Stimulated activated naive CD4-positive, alpha-beta T cell (primary cell): ENCODE measurements at places on chromosomes 4 and X.

- DNase-seq: no peak
Observed at GRCh38 chrX:405149-405548, 18.4 kb upstream of the PPP2R3B start.

DNA sequence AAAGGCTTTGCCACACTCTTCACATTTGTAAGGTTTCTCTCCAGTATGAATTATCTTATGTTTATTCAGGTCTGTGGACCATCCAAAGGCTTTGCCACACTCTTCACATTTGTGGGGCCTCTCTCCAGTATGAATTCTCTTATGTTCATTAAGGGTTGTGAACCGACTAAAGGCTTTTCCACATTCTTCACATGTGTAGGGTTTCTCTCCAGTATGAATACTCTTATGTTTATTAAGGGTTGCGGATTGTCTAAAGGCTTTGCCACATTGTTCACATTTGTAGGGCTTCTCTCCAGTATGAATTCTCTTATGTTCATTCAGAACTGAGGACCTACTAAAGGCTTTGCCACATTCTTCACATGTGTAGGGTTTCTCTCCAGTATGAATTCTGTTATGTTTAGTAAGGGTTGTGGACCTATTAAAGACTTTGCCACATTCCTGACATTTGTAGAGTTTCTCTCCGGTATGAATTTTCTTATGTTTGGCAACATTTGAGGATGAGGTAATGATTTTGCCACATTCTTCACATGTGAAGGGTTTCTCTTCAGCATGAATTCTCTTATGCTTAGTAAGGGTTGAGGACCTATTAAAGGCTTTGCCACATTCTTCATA is 33.7 kb downstream of the ZNF732 start:
- DNase-seq: no peak

DNA sequence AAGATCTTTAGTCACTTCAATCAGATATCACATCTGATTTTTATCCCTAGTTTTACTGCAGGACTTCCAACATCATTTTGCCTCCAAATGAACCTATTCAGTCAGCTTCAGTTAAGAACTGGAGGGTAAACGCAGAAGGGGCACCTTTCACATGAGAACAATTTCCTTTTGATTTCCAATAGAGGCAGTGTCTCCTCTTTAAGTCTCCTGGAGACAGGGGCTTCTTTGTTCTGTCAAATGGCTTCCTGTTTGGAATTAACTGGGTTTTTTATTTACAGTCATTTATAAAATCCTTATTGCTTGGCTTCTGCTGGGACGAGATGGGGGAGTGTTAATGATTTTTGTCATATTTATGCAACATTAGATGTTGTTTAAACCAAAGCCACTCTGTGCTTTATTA is 164.0 kb downstream of the STK32B start:
- DNase-seq: no peak

DNA sequence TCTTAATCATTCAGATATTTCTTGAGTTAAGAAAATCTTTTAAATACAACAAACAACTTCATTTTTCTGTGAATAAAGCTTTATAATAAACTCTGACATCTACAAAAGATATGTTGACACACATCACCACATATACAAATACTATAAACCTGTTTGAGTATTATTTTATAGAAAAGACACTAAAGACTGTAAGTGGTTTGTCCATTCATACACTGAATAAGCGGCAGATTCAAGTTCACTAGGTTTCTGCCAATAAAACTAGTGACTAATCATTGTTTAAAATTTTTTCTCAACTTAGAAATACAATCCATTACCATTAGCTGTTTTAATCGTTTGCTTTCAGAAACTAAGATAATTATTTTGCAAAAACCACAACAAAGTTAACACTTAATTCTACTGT is 1900.0 kb downstream of the C4orf33 start:
- DNase-seq: no peak

GRCh38 chr4:152967907-152968306 is 31.8 kb downstream of the FHDC1 start:
- DNase-seq: no peak

GRCh38 chrX:112761242-112762207 is 79.1 kb downstream of the AMOT start:
- no peak for DNase-seq

- DNase-seq: no peak
Observed at GRCh38 chr4:182297659-182298058, 54.5 kb downstream of the TENM3 start.

DNA sequence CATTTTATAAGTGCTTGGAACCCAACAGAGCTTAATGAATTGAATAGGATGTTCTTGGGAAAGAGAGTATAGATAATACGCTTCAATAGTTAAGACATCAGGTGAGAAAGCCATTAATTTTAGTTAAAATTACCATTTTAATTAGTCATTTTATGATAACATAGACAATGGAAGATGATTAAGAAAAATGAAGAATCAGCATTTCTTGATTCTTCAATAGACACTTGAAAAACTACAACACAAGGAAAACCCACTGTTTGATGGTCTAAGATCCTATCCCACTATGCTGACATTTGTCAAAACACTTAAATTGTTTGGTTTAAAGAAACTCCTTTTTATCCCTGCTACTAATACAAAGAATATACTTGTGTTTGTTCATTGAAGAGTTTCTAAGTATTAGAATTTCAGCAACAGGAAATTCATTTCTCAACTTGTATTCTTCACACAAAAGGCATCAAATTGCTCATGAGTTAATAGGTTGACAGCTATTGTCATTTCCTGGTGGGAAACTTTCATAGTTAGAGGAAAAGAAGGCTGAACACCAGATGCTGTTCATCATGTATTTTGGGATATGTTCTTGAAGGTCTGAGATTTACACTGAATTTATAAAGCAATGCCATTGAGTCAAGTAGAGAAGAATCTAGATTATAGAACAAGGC is 9.6 kb upstream of the CXCL2 start:
- no peak for DNase-seq

- DNase-seq: no peak
Observed at GRCh38 chr4:185305979-185306442, 89.7 kb downstream of the LRP2BP start.

DNA sequence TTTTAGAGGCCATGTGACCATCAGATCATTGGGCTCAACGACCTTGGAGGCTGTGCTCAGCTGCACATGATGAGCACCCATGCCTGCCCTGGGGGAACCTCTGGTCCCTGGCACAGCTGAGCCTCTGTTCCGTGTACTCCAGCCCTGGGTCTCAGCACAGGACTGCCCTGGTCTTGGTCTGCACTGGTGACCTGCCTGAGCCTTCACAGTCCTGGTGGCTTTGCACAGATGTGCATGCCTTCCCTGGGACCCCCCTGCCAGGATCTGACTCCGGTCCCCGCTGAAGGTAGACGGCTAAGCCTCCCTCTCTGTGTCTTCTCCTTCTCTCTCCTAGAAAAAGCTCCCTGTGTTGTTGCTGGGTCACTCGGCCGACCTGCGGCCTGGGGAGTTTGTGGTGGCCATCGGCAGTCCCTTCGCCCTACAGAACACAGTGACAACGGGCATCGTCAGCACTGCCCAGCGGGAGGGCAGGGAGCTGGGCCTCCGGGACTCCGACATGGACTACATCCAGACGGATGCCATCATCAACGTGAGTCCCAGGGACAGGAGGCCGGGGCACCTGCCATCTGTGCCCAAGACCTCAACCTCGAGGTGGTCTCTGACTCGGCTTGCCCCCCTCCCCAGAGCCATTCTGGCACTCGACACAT is 21.6 kb downstream of the HTRA3 start:
- no peak for DNase-seq

DNA sequence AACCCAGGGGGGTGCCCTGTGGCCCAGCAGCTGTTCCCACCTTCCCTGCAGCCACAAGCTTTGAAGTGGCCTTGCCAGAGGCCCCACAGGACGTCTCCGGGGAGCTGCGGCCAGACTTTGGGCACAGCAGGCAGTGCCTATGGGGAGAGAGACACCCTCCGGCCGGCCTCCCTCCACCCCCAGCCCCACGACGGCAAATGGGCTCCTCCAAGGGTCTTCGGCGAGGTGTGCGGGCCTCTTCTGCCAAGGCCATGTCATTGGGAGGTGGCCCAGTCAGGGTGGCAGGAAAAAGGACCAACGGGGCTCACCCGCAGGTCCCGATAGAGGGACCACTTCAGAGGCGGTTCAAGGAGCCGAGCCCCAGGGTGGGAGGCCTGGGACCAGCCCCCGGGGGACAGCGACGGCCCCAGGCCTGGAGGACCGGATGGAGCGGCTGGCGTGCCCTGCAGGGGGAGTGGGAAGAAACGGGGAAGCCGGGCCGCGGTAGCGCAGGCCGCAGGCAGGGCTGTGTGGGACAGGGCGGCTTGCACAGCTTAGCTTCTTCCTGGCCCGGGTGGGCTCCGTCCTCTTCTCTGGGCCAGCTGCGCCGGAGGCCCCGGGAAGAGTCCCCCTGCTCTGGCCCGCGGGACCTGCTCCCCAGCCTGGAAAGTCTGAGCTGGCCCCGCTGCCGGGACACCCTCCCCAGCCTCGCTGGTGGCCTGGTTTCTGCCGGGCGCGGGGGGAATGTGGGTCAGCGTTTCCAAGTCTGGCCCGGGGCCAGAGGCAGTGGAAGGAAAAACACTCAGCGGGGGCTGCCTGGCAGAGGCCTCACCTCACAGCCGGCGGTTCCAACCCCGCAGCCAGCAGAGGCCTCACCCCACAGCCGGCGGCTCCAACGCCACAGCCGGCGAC is 21.9 kb upstream of the SPON2 start:
- no peak for DNase-seq

DNA sequence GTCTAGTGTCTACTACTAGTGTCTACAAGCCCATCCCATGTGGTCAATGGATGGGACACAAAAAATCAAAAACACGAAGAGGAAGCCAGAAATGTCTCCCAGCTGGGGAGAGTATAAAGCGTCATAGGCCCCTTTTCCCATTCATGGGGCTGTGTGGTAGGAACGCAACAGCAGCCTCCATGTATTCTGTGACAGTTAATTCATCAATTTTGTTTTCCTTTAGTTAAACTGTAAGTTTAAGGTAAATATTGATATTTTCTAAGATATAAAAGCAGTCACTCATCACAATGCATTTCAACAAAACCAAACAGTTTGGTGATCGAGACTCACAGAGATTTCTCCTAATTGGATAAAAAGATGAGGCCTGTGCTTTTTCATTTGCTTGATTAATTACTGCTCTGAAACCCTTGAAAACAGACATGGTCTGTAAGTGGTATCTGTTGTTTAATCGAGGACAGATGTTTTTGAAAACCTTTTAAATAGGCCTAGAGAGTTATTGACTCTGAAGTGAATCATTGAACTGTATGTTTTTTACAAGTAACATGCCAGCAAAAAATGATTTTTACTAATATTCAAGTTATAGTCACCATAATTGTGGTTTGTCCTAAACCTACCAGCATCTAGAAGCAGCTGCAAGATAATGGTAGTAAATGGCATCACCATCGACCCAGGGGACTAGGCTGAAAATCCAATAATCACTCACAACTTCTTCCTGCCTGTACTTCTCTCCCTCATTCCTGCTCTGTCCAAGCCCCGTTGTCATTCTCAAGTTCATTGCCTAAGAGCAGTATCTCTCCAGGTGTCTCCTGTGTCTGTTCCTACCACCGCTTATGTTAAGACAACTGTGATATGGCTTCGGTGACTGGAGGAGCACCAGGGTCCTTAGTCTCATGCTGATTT is 87.7 kb upstream of the SHISA3 start:
- no peak for DNase-seq

DNA sequence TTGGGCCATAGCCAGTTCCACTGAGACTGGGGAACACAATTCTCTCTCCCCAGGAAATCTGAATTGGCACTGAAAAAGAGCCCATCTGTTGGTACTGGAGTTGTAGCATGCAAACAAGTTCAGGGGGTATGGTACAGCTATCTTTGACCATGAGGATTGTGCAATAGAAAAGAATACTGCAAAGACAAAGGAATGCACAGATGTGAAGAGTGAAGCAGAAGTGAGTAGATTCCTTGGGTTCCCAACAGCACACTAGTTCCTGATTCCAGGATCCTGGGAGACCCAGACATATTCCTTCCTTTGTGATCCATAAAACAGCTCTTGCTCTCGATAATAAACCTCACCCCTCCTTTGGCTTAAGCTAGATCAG is 43.3 kb upstream of the CTAG2 start:
- no peak for DNase-seq

DNA sequence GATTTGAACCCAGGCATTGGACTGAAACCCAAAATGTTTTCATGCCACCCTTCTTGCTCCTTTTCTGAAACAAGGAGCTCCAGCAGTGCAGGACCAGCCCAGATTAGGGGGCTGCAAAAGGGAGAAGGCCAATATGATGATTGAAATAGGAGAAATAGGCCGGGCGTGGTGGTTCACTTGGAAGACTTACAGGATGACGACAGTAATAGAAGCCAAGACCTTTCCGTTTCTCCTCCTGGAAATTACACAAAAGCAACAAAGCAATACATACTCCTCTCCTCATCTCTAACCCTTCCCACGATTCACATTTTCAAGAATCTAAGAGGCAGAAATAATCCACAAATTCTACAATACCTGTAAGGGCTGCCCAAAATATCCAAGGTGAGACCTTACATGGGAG is 90.8 kb downstream of the ANAPC4 start:
- DNase-seq: no peak

DNA sequence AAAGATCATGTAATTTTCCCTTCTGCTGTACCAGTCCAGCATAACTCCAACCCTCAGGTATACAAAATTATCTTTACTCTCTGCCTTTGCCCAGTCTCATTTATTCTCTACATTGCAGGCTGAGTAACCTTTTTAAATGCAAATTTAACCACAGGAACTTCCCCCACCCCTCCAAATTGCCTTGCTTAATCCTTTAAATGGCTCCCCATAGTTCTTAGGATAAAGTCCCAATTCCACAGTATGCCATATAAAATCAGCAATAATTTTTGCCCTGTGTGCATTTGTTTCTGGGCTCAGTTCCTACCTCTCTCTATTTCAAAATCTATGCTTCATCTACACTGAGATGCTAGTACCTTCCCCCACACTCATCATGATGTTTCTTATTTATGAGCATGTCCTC is 879.7 kb downstream of the RPA4 start:
- DNase-seq: no peak

- DNase-seq: no peak
Observed at GRCh38 chrX:30904632-30905031, 15.6 kb upstream of the TAB3 start.

DNA sequence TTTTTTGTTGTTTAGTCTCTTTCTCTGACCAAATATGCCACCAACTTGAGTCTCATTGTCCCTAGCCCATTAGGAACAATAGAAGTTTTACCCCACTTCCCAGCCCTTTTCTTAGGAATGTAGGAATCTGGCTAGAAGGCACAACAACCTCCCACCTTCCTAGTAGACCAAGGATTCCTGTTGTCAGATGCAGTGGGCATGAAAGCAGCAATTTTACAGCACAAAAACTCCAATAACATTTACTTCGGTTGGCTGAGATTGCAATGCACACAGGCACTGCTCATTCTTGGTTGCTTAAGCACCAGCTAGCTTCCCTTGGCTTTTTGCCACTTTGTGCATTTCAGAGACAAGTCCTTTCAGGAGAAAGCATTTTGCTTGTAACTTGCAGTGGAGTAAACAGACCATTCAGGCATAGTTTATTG is 312.8 kb downstream of the TENM3 start:
- no peak for DNase-seq

- DNase-seq: no peak
Observed at GRCh38 chrX:120287513-120288112, 23.6 kb downstream of the TMEM255A start.

- no peak for DNase-seq
Observed at GRCh38 chr4:151417766-151418376, 8.9 kb downstream of the FHIP1A start.
